CD4-positive, alpha-beta T cell treated with Interleukin-2 at 100 ng/mL for 4 hours (primary cell): ENCODE measurements at places on chromosomes 12 and 14.

DNA sequence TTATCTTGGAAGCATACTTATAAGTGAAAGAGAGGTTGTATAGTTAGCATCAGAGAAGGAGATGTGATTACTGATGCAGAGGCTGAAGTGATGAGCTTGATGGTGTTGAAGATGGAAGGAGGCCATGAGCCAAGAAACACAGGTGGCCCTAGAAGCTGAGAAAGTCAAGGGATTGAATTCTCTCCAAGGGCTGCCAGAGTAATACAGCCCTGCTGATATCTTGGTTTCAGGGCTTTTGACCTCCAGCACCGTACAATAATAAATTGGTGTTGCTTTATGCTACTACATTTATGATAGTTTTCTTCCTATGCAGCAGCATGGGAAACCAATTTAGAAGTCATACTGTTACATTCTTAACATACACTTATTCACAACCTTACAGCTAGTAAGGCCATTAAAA, 1133.3 kb downstream of the AACS start:
- no peak for DNase-seq

DNA sequence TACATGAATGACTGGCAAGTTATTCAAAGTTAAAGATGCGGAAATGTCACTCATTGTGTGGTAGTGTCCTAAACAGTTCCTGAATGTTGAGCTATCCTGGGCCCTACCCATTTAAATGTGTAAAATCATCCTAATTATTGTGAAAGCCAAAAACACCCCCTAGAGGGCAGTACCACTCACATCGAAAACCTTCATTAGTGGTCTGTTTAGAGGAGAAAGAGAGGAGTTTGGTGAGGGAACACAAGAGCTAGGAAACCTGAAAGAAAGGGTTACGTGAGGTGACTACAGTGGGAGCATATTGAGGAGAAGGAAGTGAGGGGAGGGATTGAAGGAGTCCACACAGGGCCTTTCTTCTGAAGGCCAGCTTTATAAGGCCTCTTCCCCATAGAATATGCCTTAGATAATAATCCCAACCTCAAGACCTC, 2.5 kb upstream of the TEP1 start:
- DNase-seq: peak; percentile 70

DNA sequence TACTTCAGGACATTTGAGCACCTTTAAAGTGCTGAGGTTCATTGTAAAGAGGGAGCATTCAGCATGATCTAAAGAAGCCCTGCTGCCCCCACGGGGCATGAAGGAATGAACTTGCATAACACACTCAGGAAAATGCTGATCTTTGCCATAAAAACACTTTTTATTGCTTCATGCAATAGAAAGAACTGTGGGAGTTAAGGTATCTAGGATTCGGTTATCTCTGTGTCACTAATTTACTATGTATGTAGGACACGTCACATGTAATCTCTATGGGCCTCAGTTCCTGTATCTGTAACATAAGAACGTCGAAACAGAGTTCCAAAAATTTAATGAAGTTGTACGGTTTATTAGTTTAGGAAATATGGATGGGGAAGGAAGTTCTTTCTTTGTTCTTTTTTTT, 33.0 kb downstream of the BTBD7 start:
- DNase-seq: no peak

DNA sequence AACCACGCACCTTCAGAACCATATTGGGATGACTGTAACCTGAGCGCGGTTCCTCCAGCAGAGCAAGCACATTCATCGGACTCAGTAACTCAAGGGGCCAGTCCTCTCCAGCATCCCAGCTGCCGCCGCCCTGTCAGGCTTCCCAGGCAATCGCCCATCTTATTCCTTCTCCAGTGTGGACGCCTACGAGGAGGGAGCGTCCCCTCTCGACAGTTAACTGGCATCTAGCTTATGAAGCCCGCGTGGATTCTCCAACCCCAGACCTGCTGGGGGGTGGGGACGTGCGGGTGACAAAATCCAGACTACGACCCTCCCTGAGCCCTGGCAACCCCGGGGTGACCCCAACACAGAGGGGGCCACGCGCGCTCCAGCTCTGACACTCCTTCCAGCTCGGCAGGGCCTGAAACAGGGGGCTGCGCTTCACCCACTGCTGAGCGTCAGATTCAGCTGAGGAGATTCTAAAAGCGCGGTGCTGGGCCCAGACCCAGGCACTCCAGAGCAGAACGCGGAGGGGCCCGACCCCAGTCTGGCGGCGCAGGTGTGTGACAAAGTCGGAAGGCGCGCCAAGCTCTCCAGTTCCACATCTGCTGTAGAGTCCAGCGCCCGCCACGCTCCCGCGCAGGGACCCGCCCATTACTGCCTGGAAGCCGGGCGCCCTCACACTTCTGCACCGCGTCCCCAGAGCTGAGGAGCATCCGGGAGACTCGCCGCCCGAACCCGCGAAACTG, 43.9 kb upstream of the ESR2 start:
- no peak for DNase-seq

DNA sequence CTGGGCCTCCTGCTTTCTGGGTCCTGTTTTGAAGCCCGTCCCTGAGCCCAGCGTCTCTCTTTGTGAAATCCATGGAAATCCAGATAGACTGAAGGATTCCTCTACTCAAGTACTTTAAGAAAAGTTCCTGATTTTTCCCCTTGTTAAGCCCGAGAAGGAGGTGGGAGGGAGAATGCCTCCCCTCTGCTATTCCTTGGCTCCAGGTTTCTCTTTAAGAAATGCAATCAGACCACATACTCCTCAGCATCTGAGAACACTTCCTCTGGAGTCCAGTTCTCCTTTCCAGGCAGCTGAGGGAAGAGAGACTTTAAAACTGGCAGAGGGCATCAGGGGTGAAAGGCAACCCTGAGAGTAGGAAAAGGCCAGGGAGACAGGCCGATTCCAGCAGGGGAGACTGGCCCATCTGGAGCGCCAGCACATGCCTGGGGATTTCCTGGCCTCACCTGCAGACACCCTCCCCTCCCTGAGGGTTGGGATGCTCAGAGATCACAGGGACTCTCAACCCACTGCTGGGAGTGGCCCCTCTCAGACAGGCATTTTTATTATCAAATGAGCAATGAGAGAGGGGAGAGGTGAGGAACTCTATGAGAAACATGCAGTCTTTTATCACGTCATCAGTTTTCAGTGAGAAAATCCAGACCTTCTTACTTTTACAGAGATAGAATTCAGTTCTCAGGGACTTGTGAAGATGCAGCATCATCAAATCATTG, 2.0 kb upstream of the EMP1 start:
- no peak for DNase-seq

DNA sequence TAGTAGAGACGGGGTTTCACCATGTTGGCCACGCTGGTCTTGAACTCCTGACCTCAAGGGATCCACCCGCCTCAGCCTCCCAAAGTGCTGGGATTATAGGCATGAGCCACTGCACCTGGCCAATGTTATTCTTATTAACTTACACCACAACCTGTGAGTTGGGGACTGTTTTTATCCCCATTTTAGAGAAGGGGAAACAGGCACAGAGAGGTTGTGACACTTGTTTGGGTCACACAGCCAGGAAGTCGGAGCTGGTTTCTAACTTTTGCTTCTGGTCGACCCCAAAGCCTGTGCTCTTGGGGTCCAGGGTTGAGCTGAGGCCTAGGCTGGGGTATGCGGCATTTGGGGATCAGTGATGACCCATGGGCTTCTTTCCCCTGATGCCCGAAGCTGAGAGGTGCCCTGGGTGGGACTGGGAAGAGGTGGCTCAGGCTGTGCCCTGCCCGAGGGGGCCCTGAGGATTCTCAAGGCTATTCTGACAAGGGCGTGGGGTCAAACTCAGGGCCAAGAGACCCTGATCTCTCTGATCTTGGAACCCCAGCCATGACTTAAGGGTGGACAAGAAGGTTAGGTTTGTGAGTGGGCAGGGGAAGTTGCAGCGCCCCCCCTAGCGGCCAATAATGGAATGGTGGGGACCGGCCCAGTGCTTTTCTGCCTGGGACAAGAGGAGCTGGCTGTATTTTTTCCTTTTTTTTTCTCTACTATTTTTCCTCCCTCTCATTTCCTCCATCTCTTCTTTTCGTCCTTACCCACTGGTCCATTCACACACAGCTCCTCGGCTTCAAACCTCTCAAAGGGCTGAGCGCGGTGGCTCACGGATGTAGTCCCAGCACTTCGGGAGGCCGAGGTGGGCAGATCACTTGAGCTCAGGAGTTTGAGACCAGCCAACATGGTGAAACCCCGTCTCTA, 3.0 kb downstream of the SDSL start:
- DNase-seq: peak; percentile 48

DNA sequence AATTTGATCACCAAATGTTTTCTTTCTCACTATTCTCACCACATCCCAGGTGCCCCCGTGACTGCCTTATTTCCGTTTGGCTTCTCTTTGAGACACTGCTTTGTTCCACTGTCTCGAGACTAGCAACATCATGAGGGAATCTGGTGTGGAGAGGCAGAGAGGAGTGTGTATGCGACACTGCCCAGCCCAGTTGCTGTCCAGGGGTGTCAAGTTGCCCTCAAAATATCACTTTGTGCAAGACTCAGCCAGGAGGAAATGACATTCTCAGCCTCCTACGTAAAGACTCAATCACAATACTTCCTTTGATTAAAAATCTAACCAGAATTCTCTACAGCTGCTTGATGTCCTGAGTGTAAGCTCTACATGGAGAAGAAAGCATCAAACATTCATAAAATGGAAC, 48.2 kb upstream of the EEA1 start:
- no peak for DNase-seq

DNA sequence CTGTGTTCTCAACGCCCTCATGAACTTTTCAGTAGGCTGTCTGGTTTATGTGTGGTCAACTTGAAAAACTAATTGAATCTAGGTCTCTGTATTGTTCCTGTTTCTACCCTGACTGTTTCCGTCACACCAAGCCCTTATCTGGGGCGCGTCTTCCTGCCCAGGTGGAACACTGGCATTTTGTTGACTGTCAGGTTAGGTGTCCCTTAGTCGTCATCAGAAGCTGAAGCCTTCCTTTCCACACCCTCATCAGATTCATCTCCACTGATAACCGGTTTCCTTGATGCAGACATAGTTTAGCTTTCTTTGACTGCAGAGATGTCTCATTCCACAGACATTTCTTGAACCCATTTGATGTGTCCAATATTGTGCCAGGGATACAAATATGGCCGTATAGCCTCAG, 96.5 kb downstream of the DUSP16 start:
- peak; percentile 76 for DNase-seq

GRCh38 chr12:121223292-121224285, 13.7 kb downstream of the P2RX4 start:
- peak; percentile 44 for DNase-seq

DNA sequence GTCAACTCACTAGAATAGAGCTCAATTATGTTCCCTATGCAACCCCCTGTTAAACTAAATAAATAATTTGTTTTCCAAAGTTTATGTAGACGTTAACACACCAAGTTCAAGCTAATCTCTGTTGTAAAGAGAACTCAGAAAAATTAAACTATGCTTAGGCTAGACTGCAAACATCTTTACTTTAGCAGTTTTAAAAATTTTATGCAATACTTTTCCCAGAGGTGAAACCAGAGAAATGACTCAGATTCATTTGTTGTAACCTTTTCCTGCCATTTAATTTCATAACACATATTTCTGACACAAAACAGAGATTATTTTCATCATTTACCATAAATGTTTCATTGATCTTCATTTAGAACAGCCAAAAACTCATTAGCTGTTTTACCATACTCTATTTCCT, 27.4 kb downstream of the ABCC9 start:
- no peak for DNase-seq

DNA sequence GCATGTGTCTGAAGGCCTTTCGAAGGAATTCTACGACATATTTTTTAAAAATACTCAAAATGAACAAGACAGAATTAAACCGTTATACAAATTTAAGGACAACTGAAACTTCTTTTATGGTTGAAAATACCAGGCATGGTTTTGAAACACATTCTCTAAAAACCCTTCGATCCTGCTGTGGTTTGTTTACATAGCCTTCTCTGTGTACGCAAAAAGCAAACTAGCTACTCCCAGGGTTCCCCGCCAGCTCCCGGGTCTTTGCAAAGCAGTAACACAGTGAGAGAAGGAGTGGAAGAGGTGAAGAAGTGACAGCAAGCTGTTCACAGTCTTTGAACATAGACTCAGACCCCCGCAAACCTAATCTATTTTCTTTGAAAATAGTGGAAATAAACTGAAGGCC, 2.2 kb upstream of the TC2N start:
- DNase-seq: no peak

GRCh38 chr14:103199124-103199523, 75.9 kb downstream of the TNFAIP2 start:
- no peak for DNase-seq

DNA sequence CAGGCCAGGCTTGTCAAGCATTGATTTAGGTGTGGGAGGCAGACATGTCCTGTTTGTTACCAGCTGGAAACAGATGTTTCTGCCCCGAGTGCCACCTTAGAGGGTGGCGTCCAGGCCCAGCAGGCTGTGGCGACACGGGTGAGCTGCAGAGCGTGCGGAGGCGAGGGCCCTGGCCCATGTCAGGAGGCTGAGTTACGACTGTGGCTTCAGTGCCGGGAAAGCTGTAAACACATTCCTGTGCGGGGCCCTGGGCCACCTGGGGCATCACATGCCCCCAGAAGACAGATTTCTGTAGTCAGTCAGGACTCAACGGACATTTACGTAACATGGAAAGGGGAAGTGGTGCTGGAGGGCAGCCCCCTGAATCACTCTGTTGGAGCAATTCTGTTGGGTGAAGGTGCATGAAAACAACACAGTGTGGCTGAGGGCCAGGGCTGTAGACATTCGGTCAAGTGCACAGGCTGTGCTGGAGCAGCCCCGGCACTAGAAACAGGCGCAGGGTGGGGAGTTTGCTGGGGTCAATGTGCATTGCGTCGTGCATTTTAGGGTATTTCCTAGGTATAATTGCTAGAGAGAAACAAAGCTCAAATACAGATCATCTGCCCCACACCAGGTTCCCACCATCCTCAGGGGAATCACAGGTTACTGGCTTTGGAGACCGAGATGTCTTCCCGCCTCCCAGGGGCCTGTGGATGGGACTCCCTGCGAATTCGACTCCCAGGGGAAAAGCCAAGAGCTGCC, 291.8 kb downstream of the TMEM121 start:
- DNase-seq: no peak

- no peak for DNase-seq
Measured at GRCh38 chr12:109779382-109779781, 53.8 kb downstream of the TRPV4 start.

DNA sequence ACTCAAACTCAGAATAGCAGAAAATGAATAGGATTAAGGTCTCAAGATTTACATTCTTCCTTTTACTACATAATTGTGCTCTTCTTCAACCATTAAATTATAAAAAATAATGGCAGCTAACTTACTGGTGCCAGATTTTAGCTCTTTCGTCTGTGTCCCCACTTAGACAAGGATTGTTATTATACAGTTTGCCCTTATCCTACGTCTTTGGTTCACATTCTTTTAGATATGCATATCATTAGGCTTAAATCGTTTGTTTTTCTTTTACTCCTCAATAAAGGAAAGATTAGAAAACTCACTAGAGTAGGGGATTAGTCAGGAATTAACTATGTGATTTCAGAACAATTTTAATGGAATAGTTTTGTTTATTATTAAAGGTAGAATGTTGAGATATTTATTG, 129.6 kb upstream of the GARIN2 start:
- DNase-seq: no peak
